ENCODE measurements at places on chromosomes 4 and X.

DNA sequence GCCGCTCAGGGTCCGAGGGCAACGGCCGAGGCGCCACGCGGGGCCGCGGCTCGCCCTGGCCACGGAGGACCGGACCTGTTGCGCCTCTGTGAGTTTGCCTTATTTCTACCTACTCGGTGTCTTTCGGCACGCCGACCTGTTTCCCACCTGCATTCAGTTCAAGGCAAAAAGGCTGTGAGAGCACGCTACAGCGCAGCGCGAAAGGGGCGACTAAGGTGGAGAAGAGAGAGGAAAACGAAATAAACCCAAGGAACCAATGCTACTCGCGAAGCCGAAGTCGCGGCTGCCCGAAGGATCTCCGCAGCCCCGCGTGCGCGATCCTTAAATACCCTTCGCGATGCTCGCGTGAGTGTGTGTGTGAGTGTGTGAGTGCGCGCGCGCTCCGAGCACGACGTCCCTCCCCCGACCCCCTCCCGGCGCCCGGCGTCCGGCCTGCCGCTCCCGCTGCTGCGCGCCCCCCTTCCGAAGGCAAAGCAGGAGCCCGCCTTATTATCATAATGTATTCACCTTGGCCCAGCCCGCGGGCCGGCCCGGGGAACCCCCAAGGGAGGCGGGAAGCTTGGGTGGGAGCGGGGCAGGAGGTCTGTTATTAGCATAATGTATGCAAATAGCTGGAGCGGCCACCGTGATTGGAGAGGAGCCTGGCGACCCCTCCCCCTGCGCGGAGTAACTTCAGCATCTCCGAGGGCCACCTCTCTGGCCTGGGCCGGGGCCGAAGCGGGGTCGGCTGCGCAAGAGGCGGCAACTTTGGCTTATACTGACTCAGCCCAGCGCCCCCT lies at the start of gene COL25A1:
Gene COL25A1, minus strand, starts transcription at position 298 of the 779 bp plus-strand sequence.
- DNase-seq = peak; percentile 2

DNA sequence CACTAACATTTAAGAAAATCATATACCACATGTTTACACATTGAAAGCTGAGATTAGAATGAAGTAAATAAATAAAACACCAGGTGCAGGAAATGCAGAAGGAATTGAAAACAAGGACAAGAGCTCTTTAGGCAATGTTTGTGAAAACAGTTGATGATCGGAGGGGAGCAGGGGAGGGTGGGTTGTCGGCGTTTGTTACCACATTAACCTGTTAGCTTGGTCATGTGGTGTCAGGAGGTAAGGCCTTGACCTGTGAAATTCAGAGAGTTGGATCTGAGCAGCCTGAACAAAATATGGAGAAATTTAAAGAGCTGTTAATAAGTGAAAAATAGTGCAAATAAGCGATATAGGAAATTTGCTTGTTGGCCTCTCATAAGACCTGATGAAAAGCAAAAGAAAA lies 759.9 kb downstream of the PDHA2 start:
- DNase-seq = no peak

GRCh38 chr4:172344308-172344938 lies 531.2 kb downstream of the GALNTL6 start:
- no peak for DNase-seq

- DNase-seq = no peak
Observed at GRCh38 chr4:11415409-11416070, 13.2 kb downstream of the HS3ST1 start.

DNA sequence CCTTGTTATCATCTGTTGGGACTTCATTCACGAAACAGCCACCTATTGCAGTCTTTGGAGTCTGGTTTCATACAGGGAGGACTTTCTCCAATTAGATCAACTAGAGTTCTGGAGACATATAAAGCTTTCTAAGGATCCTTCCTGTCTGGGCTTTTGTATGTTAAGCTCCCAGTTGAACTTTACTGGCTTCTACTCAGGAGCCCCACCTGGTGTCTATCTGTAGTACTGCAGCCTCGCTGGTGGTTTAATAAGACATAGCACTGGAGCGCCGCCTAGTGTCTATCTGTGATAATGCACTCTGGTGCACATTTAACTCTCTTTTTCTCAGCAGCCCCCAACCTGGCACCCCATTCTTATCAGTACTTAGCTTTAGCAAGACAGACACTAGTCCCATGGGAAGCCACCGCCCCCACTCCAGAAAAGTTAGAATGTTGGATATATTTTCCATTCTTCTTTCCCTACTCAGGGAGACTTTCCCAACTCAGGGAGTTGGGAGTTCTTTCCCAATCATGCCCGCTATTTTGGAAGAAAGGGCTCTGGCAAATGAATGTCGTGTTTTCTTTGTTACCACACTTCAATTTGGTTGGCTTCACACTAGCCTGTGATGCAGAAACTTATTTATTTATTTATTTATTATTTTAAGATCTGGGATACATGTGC lies 36.9 kb upstream of the SYTL4 start:
- peak; percentile 46 for DNase-seq

Data from activated CD4-positive, CD25-positive, alpha-beta regulatory T cell (primary cell).